CD8-positive, alpha-beta memory T cell (primary cell): ENCODE measurements at places on chromosomes 4 and X.
A peak's percentile ranks its signal among the peaks of the same experiment; 100 is the strongest.

DNA sequence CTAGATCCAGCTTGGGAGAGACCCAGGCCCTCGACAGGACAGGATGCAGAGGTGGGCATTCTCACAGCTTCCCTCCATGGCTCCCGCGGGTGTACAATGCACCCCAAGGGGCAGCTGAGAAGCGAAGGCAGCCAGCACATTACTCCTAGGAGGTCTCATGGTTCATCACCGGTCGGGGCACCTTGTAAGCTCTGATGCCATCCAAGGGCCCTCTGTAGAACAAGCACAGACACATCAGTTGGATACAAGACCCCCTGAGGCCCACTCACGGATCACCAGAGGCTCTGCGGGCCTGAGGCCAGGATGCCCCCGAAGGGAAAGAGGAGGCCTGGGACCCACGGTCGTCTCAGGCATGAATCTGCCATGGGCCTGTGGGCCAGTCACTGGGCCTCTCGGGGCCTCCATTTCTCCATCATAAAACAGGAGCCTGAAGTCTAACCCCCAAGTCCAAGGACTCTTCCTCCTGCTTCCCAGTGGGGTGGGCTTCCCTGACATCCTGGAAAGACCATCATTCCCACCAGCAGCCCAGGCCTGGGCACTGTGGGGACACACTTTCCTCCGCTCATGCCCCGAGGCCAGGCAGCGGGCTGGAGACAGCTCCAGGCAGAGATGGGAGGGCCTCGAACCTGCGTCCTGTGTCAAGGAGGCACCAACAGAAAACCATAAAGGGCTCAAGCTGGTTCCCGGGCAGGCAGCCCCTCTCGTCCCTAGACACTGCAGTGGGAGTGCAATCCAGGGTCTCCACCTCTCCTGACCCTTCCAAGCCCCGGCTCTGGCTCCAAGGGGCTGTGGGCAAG lies 20.1 kb downstream of the HMX1 start:
- DNase-seq = peak; percentile 38

GRCh38 chr4:183455431-183456195 lies 11.2 kb downstream of the CDKN2AIP start:
- DNase-seq = no peak

DNA sequence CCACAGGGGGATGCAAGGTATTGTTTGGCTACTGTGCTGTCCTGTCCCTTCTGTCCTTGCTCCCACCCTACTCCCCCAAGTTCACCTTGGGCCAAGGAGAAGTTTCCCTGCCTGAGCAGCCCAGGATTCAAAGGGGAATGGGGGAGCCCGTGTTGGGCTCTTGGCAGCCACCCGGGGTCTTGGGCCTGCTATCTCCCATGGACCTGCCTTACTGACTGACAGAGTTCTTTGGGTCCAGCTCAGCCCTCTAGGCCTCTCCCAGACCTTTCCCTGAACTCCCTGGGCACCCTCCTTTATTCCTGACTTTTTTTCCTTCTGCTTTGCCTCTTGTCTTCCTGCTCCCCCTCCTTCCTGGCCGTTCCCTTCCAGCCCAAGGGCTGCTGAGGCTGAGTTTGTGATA lies 67.4 kb downstream of the STARD8 start:
- no peak for DNase-seq

- no peak for DNase-seq
These were observed 16.1 kb upstream of the TBC1D14 start for GRCh38 chr4:6893449-6894085.

DNA sequence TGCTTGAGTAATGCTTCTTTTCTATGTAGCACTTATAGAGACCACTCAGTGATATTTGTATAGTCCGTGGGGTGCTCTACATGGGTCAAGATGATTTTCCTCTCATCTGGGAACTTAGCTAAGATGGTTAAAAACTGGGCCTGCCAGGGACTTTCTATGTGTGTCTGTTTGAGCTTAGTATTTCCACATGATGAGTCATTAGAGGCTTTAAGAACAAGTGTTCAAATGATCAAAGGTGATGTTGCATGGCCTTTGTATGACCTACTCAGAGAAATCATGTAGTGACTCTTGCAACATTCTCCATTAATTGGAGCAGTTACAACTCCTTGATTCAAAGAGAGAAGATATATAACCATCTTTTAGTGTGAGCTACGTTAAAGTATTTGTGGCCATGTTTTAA lies 1480.5 kb upstream of the IGFBP7 start:
- no peak for DNase-seq

DNA sequence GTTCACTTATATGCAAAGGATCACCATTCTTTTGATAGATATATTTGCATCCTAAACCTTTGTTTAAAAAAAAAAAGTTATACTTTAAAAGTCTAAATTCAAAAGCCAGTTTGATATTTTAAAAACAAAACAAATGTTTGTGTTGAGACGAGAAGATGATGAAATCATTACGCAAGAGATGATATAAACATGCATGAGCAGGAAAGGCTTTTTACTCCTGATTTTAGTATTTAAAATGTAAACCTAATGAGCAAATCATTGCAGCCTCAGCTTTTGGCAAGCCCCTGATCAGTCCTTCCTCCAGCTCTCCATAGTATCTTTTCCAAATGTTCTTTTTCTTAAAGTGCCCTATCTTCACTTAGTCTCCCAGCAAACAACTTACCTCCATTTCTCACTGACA lies 115.6 kb downstream of the ARAP2 start:
- DNase-seq = no peak

DNA sequence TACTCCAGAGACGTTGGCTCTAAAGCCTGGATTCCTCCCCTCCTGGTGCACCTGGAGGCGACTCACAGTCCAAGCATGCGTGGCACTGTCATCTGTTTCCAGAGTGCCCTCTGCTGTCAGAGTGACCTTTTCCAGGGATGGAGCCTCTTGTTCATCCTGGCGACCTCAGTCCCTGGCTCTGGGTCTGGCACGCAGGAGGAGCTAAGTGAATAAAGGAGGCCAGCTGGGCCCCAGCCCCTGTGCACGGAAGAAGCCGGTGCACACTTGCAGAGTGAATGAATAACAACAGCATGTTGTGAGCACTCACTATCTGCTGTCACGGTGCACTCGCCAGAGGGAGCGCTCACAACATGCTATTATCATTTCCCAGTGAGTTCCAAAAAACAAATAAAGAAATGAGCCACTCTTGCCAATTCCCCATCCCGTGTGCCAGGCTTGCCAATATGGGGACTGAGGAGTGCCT lies 27.8 kb upstream of the PSAPL1 start:
- DNase-seq = no peak

DNA sequence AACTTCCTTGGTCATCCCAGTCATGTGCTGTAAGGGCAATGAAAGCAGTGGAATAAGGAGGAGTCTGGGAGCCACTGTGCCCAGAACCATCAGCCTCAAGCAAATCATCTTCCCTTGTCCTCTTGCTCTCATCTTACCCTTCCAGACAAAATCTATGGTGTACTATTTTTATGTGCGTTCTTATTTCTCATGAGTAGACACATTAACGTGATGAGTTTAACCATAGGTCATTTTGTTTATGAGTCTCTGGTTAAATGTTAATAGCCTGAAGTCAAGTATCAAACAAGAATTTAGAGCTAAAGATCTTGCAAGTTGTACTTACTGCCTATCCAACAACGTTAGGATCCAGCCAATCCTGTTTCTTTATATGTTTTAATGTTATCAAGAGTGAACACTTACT lies 495.3 kb downstream of the SPRY1 start:
- DNase-seq = no peak

DNA sequence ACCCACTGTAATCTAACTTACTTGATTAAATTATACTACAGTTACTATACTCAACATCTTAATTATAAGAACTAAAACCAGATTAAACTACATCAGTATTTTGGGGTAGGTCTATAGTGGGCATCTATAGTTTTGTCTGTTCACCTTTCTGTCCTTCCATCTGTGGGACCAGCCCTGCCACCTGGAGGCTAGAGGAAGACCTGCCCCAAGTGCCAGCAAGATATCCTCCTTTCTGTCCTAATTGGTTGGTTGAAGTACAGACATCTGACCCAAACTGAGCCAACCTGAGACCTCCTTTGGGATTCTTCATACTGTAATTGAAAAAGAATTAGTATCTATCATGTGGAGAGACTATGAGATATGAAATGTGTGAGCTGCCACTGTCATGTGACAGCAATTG lies 172.2 kb upstream of the TLL1 start:
- no peak for DNase-seq

GRCh38 chrX:37685381-37686359 lies at the start of gene XK:
TSS of gene XK (plus strand) at chrX:37685791. CDS start at chrX:37685962, 171 bp downstream.
- DNase-seq = peak; percentile 5

DNA sequence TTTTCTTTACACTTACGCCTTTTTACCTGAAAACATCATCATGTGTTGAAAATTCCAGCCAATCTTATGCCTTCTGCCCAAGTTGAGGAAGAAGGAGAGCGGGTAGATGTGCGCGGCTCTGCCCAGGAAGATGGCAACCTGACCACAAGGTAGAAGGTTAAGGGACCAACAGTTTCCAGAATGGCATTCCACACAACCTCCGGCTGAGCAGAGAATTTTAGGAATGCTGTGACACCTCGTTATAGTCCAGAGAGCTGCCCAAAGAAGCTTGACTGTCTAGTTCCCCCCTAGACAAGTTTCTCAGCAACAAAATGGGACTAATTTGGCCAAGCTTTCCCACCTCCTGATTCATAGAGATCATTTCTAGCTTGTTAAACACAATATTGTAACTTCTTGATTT lies 75.1 kb downstream of the CHST7 start:
- DNase-seq = no peak

- no peak for DNase-seq
These were observed 2.9 kb upstream of the SEPSECS start for GRCh38 chr4:25163196-25163595.

DNA sequence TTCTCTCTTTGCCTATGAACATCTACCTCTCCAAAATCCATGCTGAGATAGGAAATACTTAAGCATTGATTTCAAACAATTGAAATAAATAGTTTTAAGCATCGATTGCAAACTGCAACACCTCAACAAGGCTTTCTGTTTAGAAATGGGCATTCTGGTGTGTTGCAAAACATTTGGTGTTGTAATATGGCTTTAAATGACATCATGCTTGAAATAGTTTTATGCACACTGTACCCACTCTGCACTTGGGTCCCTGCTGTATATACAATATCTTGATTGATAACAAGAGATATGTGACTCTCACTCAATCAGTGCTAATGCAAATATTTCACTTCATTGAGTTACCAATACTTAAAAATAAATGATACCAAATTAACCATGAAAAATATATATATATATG lies 964.9 kb upstream of the GRIA3 start:
- DNase-seq = no peak

- no peak for DNase-seq
These were observed 81.6 kb downstream of the BANK1 start for GRCh38 chr4:101871962-101872676.

DNA sequence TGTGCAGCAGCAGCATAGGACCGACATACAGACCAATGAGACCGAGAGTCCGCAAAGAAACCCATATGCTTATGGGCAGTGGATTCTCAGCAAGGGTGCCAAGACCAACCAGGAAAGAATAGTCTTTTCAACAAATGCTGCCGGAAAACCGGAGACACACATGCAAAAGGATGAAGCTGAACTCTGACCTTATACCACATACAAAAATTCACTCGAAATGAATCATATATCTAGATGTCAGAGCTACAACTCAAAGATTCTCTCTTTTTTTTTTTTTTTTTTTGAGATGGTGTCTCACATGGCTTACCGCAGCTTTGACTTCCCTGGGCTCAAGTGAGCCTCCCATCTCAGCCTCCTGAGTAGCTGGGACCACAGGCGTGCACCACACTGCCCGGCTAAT lies 16.0 kb upstream of the MXD4 start:
- DNase-seq = no peak

GRCh38 chr4:25905371-25905770 lies 8.6 kb upstream of the SMIM20 start:
- no peak for DNase-seq

- no peak for DNase-seq
These were observed 202.0 kb downstream of the DHX15 start for GRCh38 chr4:24382381-24382780.

- no peak for DNase-seq
These were observed 39.5 kb downstream of the SPARCL1 start for GRCh38 chr4:87489678-87490077.

- no peak for DNase-seq
These were observed 227.5 kb upstream of the STK26 start for GRCh38 chrX:131795442-131796229.

DNA sequence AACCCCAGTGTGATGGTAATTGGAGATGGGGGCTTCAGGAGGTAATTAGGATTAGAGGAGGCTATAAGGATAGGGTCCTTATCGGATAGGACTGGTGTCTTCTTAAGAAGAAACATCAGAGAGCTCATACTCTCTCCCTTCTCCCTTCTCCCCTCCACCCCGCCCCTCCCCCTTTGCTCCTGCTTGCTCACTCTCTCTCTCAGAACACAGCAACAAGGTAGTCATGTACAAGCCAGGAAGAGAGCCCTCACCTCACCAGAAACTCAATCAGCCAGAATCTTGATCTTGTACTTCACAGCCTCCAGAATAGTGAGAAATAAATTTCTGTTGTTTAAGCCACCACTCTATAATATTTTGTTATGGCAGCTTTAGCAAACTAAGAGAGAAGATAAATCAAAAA lies 4.5 kb downstream of the DDX60L start:
- DNase-seq = no peak

- DNase-seq = no peak
These were observed 640.8 kb downstream of the TRIML1 start for GRCh38 chr4:188780028-188780427.

- peak; percentile 58 for DNase-seq
These were observed 21.8 kb downstream of the CMC4 start for GRCh38 chrX:155048977-155049619.

DNA sequence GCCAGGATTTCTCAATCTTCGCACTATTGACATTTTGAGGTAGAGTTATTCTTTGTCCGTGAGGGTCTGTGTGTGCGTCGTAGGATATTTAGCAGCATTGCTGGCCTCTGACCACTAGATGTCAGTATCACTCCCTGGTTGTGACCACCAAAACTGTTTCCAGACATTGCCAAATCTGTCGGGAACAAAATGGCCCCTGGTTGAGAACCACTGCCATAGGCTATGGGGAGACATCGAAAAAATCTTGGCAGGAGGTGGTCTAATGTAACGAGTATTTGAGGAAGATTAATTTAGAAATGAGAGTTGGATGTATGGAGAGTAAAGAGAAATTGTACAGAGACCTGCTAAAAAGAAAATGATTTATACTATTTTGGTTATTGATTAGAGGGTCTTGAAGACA lies 108.4 kb downstream of the DOCK11 start:
- peak; percentile 3 for DNase-seq

GRCh38 chrX:4764888-4765287 lies 1051.4 kb upstream of the PRKX start:
- no peak for DNase-seq

GRCh38 chrX:82813671-82814078 lies 694.4 kb upstream of the POU3F4 start:
- DNase-seq = no peak
